Stimulated activated CD8-positive, alpha-beta memory T cell treated with anti-CD3 and anti-CD28 coated beads, Interleukin-7, amount 100 ng/mL, for 1 hour (primary cell): ENCODE measurements at places on chromosomes 12 and 14.

GRCh38 chr12:13126494-13126893, 23.0 kb upstream of the GSG1 start:
- no peak for DNase-seq

DNA sequence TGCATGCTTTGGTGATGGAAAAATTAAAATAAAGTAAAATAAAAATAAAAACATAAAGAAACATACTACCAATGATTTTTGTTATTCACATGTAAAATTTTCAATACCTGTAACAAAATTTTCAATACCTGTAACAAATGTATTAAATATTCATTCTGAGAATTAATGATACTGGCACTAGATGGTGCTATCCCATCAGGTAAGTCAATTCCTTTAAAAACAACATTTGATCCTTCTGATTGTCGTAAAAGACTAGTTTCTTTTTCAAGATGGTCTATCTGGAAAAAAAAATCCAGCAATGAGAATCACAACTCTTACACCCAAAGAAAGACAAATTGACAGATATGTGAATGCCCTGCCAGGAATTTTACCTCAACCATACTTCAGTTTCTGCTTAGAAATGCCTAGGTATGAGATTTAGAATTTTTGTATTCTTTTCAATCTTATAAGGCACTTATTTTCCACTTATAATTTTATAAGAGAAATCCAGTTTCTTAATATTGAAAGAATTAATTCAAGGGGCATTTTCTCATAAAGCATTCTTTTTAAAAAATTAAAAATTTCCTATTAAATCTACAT, 30.7 kb downstream of the CEP290 start:
- DNase-seq = no peak

GRCh38 chr14:69693801-69694729, 72.9 kb upstream of the SRSF5 start:
- no peak for DNase-seq

DNA sequence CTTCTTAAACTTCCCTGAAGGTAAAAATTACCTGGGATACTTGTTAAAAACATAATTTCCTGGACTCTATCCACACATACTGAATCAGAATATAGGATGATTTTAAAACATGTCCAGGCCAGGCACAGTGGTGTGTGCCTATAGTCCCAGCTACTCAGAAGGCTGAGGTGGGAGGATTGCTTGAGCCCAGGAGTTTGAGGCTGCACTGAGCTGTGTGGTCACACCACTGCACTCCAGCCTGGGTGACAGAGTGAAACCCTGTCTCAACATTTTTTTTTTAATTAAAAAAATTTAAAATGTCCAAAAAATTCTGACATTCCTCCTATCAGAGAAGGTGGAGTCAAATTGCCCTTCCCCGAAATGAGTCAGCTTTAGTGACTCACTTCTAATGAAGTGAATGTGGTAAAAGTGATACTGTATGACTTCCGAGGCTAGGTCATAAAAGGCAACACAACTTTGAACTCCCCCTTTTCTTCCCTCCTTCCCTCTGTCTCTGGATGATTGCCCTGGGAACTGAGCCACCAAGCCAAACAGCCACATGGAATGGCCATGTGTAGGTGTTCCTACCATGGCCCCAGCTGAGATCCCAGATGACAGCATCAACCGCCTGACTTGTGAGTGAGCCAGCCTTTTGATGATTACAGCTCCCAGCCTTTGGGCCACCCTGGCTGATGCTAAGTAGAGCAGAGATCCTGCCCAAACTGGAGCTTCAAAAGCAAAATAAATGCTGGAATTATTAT, 36.3 kb downstream of the LIMA1 start:
- no peak for DNase-seq

DNA sequence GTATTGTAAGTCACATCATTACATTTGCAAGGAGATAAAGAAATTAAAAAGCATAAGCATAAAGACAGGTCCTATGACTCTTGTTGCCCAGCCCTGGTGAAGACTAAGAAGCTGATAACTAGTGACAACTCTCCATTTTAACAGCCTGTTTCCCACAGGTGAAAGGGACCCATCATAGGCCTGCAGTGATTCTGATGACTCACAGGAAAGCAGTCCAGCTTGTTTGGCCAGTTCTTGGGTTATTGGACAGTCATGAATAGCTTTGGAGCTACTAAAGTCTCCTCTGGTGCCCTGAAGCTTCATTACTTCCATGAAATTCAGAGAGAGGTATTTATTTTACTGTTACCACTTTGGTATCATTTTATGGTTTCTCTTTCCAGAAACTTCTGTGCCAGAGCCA, 55.5 kb upstream of the DYRK2 start:
- no peak for DNase-seq

GRCh38 chr12:124759841-124760503, 103.7 kb downstream of the SCARB1 start:
- DNase-seq = no peak

- no peak for DNase-seq
These were observed 11.3 kb upstream of the SCFD1 start for GRCh38 chr14:30610787-30611343.

DNA sequence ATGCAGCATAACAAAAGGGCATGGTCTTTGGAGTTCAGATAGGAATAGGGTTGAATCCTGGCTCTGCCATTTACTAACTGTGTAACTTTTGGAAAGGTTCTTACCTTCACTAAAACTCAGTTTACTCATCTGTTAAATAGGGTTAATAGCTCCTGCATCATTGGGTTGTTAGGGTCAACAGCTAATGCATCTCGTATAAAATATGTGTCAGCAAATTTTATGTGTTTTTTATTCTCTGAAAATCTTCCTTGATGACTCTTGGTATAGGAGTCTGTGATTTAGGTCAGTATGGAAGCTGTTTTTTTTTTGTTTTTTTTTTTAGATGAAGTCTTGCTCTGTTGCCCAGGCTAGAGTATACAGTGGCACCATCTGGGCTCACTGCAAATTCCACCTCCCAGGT, 36.1 kb upstream of the SRP54 start:
- no peak for DNase-seq

- DNase-seq = no peak
These were observed 150.3 kb upstream of the ALG10B start for GRCh38 chr12:38166225-38166624.
